Cortex of kidney (tissue), 1 donor: ENCODE measurements at places on chromosomes 5 and 9.

GRCh38 chr9:33453286-33453860 is 6.0 kb upstream of the AQP3 start:
- no peak for DNase-seq

DNA sequence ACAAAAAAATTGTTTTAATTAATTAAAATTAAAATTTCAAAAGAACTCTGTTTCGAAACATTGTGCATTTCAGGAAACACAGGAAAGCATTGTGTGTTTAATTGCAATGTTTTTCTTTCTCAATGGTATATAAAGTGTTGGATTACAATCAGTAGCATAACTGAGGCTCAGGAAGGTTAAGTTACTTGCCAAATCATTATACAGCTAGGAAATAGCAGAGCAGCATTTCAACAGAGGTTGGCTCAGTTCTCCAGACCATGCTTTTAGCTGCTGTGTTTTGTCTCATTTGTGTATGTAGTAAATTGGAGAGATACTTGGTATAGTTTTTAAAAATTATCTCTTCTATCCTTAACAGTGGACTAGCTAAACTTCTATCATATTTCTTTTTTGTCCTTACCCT is 30.0 kb upstream of the CAMLG start:
- DNase-seq: no peak

DNA sequence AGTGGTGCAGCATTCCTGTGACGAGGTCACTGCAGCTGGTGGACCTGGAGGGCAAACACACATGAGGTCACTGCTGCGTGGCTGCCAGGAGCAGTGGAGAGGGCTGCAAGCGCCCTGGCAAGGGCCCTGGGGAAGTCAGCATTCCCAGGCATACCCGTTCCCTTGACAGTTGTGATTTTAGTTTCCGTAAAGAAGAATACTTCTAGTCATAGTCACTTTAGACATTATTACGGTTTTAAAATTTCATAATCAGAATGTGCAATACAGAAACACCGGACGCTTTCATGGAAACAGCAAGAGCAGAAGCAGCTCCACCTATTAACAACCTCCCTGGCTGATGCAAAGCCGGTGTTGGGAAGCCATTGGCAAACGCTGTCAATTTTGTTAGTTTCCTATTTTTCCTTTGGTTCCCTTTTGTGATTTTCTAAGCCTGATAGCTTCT is 129.8 kb downstream of the GADD45G start:
- DNase-seq: no peak

GRCh38 chr5:146756546-146756945 is 122.0 kb downstream of the PPP2R2B start:
- no peak for DNase-seq

DNA sequence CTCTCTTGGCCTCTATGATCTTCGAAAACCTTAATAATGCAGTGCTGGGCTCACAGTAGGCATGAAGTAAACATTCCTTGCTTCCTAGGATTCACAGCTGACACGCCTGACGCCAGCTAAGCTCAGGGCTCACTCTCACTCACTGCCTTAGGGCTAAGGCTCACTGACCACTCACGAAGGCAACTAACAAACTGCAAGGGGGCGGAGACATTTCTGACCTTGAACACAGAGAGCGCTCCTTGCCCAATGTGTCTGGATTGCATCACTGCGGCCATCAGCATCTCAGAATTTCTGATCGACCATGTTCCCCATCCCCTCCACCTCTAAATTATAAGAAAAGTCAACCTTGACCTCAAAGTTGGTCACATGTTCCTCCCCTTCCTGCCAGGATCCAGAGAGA is 372.6 kb downstream of the EBF1 start:
- DNase-seq: no peak
